ENCODE measurements at places on chromosomes 3 and 15.
A peak's percentile ranks its signal among the peaks of the same experiment; 100 is the strongest.

- DNase-seq, result no peak
Observed at GRCh38 chr3:113574213-113574612, 41.9 kb downstream of the SIDT1 start.

DNA sequence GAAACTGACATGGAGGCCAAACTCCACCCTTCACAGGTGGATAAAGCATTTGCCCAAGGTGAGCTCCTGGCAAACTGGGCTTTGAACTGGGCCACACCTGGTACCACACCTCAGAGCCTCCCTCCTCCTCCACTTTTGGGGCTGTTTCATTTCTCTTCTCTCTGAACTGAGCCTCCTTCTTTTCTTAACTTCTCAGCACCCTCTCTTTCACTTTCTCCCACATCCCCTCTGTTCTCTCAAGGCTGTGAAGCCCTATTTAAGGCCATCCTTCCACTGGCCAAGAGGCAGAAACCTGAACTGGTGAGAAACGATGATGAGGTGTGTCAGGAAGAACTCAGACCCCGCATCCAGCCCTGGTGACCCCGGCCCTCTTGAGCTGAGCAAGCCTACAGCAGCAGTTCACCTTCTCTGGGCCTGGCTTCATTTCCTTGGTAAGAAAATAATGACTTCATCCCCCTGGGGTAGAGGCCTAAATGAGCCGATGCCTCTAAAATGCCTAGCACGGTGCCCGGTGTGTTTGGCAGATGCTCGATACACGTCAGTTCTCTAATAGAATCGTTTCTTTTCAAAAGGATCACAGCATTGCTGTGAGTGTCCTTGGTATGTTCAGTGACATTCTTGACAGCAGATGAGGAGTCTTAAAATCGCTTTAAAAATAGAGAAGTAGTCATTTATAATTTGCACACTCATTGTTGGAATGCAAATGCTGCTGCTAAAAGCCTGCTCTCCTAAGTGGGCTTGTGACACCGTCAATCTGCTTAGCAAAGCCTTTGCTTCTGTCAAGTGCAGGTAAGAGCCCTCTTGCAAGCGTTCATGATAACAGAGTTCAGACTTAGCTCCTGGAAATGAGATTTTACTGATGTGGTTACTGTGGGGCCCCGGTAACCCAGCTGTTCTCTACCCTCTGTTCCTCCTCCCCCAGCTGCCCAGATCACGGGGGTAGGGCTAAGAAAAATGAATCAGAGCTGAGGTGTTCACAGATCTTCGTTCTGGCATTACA lies 97.7 kb upstream of the ATP2B2 start:
- no peak for DNase-seq

- no peak for DNase-seq
Observed at GRCh38 chr15:50126072-50126471, 7.0 kb upstream of the ATP8B4 start.

- DNase-seq, result no peak
Observed at GRCh38 chr15:91022832-91023129, 387 bp upstream of the VPS33B start.

DNA sequence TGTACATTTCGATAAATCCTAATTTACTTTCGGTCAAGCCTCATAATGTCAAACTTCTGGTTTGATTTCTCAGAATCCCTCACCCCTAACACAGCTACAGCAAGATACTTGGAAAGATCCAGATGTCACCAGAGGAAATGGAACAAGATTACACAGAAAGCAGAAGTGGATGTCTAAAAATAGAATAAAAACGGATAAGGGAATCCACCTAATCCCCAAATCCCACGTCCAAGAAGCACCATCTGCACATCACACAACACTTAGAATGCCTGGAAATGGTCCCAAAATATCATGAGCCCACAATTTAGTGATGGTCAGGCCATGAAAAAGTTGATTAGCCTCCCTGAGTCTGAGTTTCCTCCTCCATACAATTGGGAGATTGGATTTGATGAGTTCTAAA lies 61.7 kb downstream of the AGTR1 start:
- DNase-seq, result no peak

DNA sequence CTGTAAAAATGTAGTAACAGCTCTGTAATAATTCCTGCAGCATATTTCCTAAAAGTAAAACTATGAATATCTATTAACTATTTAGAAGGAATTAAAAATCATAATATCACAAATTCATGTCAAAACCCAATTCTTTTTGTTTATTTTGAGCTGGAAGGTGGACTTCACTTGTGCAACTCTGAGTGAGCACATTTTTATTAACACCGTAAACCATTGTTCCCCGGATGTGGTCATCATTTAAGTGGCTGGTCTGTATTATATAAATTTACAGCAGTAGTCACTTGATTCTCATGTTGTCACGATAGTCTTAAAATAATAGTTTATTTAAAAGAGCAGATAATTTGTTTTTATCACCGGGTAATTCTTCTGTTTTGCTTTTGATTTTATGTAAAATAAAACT lies 43.0 kb upstream of the UTS2B start:
- no peak for DNase-seq

DNA sequence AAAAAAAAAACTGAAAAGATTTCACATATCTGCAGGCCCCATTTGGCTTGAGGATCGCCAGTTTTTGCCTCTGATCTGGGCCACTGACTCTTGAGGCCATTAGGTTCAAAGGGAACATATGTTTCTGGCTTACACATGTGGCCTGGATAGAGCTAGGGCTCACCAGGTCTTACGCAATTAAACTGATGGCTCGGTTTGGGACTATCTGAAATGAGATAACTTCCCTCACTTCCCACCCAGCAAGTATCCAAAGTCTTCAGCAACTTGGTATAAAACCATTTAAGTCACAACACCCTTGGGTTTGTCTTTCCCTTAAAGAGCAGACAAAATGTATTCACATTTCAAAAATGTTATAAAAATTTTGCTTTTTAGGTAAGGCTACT lies 36.3 kb downstream of the LRIG1 start:
- DNase-seq, result no peak

- no peak for DNase-seq
Observed at GRCh38 chr3:134594331-134594741, 56.5 kb downstream of the KY start.

- peak; percentile 41 for DNase-seq
Observed at GRCh38 chr15:74422652-74423430, 10.9 kb downstream of the SEMA7A start.

DNA sequence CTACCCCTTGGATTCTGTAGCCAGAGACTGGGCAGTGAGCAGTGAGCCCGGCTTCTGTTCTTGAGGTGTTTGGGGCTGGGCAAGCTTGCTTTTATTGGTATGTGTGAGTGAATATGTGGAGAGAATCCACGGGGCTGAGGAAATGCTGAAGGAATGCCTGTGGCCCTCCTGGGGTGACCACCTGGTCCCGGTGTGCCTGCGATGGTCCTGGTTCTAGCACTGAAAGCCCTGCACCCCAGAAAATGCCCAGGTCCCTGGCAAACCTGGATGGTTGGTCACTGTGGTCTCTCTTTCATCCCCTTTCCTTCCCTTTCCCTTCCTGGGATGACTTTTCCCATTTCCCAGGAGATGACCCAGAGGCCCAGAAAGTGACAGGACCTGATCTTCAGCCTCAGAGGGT lies 4.2 kb downstream of the ZBTB47 start:
- no peak for DNase-seq

DNA sequence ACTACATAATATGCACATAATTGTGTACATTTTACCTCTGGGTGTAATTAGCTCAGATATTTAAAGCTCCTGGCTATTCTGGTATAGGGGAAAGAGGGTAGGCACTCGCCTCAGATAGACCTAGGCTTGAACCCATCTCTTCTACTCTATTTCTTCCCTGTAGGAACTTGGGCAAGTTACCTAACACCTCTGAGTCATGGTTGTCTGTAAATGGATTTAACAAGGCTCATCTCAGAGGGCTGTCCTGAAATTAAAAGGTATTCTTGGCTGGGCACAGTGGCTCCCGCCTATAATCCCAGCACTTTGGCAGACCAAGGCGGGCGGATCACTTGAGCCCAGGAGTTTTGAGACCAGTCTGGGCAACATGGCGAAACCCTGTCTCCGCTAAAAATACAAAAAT lies 30.7 kb downstream of the NANOGP8 start:
- DNase-seq, result no peak

GRCh38 chr3:106745344-106746168 lies 631.7 kb upstream of the CCDC54 start:
- DNase-seq, result no peak

GRCh38 chr15:67050062-67050461 lies 15.3 kb upstream of the SMAD3 start:
- DNase-seq, result no peak

- no peak for DNase-seq
Observed at GRCh38 chr15:68353421-68354135, 76.0 kb downstream of the FEM1B start.

DNA sequence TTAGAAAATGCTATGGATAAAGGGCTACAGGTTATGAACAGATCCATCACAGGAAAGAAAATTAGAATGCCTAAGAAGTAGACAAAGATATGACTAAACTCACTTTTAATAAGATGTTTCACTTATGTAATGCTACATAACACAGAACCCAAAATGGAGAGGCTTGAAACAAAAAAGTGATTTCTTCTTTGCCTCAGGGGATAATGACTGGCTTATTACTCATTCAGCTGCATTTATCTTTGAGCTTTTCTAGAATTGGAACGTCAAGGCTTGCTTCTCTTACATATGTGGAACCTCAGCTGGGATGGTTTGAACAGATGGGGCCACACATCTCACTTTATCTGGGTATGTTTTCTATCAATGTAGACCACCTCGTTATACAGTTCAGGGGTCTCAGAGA lies 120.6 kb upstream of the EPHA3 start:
- DNase-seq, result no peak

DNA sequence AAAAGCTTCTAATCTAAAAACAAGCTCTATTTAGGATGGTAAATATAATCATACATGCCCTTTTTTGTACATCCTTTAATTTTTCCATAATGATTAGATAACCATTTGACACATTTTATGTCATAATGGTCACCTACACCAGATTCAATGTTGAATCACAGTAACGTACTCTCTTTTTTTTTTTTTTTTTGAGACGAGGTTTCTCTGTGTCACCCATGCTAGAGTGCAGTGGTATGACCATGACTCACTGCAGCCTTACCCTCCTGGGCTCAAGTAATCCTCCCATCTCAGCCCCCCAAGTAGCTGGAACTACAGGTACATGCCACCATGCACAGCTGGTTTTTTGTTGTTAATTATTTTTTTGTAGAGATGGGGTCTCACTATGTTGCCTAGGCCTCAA lies 49.2 kb downstream of the PROS1 start:
- no peak for DNase-seq

DNA sequence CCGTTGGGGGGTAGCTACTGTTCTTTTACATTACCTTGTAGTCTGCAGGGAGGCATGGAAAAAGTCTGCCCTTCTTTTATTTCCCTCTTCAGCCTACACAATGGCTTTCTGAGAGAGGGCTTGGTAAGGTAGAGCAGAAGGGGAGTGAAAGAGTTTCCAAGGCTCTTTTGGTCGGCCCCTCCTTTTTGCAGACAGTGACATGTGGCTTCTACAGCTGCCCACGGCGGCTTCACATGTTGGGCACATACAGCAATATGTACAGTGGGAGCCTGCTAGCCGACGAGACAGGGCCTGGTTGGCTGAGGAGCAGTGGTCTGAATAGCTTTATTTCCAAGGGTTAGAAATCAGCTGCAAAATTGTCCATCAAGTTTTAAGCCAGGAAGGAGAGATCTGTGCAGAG lies 4.0 kb downstream of the INAFM2 start:
- DNase-seq, result no peak

- DNase-seq, result no peak
Observed at GRCh38 chr3:113707835-113708234, 11.4 kb upstream of the USF3 start.

GRCh38 chr3:4351164-4351855 lies 48.1 kb downstream of the SETMAR start:
- DNase-seq, result no peak

DNA sequence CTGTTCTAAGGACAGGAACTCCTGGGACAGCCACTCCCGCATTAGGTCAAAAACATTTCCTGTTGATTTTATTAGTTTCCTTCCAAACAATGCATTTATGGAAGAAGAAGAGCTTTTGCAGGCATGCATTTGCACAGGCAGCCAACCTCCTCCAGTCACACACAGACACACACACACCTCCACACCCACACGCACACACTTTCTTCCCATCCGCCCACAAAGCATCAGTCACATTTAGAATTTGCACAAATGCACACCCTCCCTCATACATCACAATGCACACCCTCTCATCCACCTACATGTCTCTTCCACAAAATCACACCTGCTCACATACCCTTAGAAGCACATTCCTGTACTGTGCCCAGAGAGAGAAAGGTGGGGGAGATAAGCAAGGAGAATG lies 4.1 kb upstream of the TYRO3 start:
- no peak for DNase-seq

GRCh38 chr15:31275331-31276262 lies 51.0 kb upstream of the KLF13 start:
- no peak for DNase-seq

GRCh38 chr3:70813311-70813710 lies 500.9 kb upstream of the MDFIC2 start:
- no peak for DNase-seq

DNA sequence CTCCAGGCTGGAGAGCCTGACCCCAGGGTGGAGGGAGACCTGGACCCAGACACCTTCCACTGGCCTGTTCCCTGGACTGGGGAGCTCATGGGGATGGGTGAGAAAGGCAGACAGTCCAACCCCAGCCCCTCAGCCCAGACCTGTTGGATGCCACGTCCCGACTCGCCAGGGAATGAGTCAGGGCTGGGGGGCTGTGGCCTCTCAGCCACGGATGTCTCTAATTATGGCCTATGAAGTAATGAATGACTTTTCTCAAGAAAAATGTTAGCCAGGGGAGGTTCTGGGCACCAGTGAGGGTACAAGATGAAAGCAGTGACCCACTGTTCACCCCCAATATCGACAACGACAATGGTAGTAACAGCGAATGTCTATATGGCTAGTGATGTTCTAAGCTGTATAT lies 107.0 kb upstream of the RPL32 start:
- DNase-seq, result no peak

- DNase-seq, result no peak
Observed at GRCh38 chr3:9217784-9218513, 31.5 kb downstream of the SRGAP3 start.

- DNase-seq, result no peak
Observed at GRCh38 chr15:80580106-80580505, 115.0 kb upstream of the ABHD17C start.

DNA sequence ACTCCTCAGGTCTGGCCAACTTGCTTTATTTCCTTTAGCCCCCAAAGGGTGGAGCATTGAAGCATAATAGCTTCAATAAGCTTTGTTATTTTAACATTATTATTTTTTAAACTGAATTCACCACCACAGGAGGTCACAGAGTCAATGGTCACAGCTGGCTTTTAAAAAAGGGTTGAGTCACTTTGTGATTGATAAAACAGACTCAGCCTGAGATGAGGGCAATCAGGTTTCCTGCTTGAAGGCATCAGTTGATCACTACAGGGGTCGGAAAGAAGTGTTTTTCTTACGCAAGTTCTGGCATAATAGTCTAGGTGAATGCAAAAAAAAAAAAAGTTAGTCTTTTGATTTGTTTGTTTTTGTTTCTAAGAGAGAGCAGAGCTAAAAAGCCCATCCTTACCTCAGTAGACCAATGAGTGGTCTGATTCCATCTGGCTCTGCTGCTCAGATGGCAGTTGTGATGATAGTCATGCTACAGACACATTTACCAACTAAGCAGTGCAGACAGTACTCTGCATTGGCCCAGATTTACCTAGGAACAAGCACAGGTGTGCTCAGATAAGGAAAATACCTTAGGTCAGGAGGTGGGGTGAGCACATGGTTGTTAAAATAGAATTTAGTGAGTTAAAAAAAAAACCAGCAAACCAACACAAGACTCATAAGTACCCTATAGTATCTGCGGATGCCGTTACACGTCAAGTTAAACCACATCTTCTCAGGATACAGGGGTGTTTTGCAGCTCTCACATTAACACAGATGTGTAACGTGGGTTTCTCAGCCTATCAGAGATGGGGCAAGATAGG lies 22.6 kb downstream of the ZNF80 start:
- DNase-seq, result no peak
